Activated T-helper 1 cell treated with anti-CD3 and anti-CD28 coated beads, Interleukin-2, amount 50 U/mL, for 16 hours (primary cell): ENCODE measurements at places on chromosomes 1 and 21.

DNA sequence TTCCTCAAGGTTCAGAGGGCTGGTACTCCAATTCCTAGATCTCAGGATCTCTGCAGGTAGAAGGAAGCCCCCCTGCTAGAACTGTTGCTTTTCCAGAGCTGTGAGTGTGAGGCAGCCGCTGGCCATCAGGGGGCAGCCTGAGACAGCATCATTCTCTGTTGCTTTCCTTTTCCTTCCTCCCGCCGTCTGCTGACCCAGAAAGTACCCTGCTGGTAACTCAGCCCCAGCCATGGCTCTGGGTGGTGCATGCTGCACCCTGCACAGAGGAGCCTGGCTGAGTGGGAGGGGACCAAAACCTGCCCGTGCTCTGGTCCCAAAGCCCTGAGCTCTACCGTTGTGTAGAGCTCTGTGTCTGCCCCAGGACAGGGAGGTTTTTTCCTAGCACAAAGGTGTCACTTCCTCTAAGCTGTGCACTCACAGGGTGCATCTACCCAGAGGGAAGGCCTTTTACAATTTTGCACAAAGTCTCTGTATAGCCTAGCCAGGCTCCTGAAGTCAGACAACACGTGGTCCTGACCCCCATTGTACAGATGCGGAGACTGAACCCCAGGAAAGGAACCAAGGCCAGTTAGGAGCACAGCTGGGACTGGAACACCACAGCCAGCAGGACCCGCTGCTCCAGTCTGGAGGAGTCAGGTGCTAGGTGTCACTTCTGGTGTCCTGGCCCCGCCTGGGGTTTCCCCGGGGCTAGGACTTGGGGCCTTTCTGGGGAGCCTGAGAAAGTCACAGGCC is 5.6 kb upstream of the FAM131C start:
- peak; percentile 53 for DNase-seq

DNA sequence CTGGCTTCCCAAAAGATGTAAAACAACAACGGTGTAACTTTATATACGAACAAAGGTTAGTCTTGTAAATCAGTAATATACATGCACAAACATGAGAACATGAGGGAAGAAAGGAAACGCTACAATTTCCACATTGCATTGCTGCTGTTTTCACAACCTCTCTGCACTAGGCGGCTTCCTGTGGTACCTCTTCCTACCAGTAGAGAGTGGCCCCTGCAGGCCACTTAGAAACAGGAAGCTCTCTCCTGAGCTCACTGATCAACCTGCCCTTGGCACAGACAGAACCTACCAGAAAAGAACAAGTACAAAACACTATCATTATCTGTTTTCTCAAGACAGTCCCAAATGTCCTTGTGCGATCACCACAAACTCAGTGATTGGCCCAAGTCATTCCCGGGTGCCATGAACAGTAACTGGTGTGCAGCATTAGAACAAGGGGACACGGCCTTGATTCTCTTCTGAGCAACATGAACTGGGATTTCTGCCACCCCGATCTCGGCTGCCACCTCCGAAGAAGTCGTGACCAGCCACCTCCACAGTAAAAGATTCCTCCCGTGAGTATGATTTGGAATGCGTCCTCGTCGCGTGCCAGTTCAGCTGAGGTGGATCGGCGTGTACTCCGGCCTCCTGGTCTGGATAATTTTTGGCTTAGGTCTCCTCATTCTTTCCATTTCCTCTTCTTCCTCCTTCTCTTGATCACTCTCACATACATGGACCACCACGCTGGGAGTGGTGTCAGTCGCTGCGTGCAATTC is 5.7 kb upstream of the KCNE1 start:
- DNase-seq = no peak

- DNase-seq = no peak
These were observed 3.9 kb downstream of the JTB start for GRCh38 chr1:153973525-153973924.

- no peak for DNase-seq
These were observed 43.1 kb upstream of the EPS8L3 start for GRCh38 chr1:109806733-109807400.

GRCh38 chr1:88935522-88936222 is 44.3 kb upstream of the GTF2B start:
- DNase-seq = no peak

DNA sequence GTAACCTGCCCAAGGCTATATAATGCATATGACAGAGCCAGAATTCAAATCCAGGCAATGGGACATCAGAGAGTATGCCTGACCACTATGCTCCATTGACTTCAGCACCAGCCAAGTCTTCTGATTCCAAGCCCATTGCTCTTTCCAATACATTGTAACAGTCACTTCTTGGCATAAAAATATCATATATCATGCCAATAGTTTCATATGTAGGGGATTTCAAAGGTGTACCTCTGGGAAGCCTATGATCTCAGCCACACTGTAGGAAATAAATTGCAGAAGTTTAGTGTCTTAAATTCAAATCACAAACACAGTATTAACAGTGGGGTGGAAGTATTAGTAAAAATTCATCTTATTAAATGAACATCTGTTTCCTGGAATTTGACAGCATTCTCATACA is 30.0 kb upstream of the ROR1 start:
- no peak for DNase-seq

- DNase-seq = no peak
These were observed 130.8 kb downstream of the HMCN1 start for GRCh38 chr1:185864889-185865517.

- DNase-seq = no peak
These were observed 578.5 kb downstream of the USP25 start for GRCh38 chr21:16308269-16308668.
